ENCODE measurements at places on chromosomes 7 and 10. TPM values are rescaled to one million over a fixed set of nuclear protein-coding genes. Genes with fewer than 3 reads are reported as not detected.

TBX20 gene
- polyA plus RNA-seq = not detected

COMMD3 gene
- 49.4 TPM for polyA plus RNA-seq

IDI2 gene
- polyA plus RNA-seq = not detected

LRCH4 gene
- polyA plus RNA-seq = 11.3 TPM

GFRA1 gene
- polyA plus RNA-seq = 7.5 TPM

PKD2L1 gene
- not detected for polyA plus RNA-seq

NOD1 gene
- polyA plus RNA-seq = 3.5 TPM

CALHM3 gene
- polyA plus RNA-seq = not detected

PNLIPRP3 gene
- polyA plus RNA-seq = not detected
